Hematopoietic multipotent progenitor cell (in vitro differentiated cells): ENCODE measurements at places on chromosomes 13 and 19.
A peak's percentile ranks its signal among the peaks of the same experiment; 100 is the strongest.

DNA sequence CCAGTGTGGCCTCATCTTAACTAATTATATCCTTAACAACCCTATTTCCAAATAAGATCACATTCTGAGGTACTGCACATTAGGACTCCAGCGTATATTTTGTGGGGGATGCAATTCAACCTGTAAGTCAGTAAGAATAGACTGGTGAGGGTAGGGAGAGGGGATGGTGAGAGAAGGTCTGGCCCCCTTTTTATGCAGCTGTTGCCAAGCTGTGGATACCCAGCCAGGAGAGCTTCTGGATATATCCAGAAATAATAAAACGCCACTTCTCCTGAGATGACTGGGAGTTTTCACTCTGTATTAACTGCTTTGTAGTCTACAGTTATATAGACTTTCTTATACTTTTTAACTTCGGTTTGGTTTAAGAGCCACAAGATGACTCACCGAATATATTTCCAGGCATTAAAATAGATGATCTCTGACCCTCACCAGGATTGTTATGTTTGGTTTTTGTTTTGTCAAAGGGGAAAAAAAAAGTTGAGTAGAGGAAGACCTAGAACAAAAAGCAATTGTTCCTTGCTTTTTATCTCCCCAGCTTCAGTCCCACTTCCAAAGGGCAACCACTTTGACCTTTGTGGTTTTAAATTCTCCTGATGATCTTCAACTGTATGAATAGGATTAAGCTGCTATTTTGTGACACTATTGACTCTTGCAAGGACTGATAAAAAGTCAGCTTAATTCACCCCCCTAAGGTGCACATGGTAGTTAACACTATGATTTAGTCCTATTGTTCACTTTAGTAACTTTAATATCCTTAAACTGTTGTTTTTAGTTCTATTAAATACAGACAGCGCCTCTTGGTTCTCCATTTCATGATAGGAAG, 3.1 kb upstream of the NEK3 start:
- no peak for DNase-seq

GRCh38 chr13:28110414-28110813, 10.0 kb upstream of the FLT3 start:
- DNase-seq: no peak

DNA sequence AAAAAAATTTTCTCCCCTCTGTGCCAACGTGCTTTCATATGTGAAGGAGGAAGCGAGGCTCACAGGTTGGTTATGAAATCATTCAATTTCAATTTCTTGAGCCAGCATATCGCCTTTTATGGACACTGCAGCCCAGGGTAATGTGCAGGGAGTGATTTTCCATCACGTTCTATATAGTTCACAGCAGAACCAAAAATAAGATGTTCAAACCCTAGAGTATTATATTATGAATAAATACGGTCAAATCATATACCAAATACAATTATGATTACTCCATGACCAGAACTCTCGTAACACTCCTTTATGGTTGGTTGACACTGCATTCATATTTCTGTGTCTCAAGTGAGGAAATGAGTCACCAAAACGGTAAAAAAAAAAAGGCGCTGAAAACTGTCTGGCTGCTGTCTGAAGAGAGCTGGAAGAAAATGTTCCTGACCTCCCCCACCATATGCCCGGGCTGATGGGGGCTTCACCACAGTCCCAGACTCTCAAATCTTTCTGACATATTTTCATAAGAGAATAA, 75.8 kb upstream of the UBAC2 start:
- DNase-seq: no peak

DNA sequence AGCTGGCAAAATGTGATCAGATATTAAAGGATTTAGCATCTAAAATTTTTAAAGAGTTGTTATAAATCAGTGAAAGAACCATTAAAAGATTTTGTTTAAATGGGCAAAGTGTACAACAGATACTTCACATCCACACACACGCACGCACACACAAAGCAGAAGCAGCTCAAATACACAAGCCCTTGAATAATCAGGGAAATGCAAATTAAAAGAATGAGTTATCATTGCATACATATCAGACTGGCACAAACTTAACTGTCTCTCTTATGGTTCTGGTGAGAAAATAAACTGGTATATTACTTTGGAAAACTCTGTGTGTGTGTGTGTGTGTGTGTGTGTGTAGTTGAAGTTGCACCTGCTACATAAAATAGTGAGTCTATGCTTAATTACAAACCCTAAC, 59.3 kb downstream of the CRYL1 start:
- no peak for DNase-seq

GRCh38 chr19:7292950-7293761, 1.1 kb downstream of the INSR start:
- DNase-seq: peak; percentile 21

GRCh38 chr13:97977982-97978381, 24.5 kb downstream of the IPO5 start:
- no peak for DNase-seq

- no peak for DNase-seq
Measured at GRCh38 chr19:1487576-1488281, 2.4 kb downstream of the PCSK4 start.

DNA sequence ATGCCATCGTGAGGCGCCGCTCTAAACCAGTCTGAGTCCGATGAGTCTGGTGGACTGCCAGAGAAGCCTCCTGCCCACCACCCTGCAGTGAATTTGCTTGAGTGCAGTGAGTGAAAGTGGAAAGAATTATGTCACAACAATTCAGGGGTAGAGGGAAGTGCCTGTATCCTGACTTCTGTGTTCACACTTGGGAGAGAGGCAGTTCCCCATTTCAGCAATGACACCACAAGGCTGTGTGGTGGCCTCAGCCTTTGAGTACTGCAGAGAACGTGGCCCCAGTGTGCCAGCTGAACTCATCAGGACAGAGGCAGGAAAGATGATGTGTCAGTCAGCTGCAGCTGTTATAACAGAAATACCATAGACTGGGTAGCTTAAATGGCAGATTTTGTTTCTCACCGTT, 155.6 kb downstream of the COG6 start:
- DNase-seq: peak; percentile 95

DNA sequence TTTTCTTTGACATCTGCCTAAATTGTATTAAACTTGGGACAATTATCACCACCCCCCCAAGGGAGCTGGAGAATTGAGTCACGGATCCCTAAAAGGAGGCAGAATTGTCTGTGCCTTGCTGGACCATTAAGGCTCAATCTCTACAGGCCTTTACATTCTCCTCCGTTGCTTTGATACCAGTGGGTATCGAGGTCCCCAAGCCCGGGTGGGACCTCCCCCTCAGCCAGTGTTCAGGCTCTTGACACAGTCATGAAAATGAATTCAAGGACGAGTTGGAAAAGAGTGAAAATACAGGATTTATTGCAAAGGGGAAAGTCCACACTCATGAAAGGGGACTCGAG, 5.6 kb downstream of the PPP1R15A start:
- DNase-seq: no peak

- DNase-seq: no peak
Measured at GRCh38 chr13:87941226-87941625, 270.1 kb downstream of the SLITRK5 start.

DNA sequence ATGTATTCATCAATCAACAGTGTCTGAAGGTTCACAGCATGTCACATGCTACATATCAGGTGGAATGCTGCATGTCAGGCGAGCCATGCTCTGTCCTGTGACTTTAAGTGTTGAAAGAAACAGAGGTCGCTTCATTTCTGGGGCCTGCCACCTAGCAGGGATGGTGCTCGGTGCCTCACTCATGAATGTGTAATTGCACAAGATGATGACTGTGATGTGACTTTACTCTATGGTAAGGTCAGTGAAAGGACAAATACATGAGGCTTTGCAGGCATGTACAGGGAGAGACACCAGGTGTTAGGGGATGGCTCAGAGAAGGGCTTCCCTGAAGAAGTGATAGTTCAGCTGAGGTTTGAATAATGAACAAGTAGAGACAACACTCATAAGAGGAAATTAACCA, 66.7 kb downstream of the FRY start:
- DNase-seq: no peak

GRCh38 chr19:51168564-51169282, 26.6 kb downstream of the SIGLEC7 start:
- DNase-seq: no peak
